Heart left ventricle (tissue), 16 donors: ENCODE measurements at places on chromosomes 2 and 18.
A peak's percentile ranks its signal among the peaks of the same experiment; 100 is the strongest.

DNA sequence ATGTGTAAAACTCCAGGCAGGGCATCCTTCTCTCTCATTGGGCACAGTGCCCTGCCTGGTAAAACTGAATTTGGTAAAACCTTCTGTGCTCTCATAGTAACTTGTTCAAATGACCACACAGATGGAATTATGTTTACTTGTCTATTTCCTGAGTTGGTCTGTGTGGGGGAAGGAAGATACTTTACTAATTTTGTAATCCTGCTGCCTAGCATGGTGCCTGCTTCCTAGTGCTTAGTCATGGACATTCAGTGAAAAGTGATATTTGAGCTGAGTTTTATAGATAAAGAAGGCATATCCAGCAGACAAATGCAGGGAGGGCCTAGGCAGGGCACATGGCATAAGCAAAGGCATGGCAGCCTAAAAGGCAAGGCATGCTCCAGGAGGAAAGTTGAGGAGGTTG lies 199.4 kb downstream of the FSHR start:
- H3K4me3 ChIP-seq = no peak overlapping the region
- DNase-seq = no peak
- H3K27me3 ChIP-seq = no peaks in the 10 kb centered on the region
- H3K4me1 ChIP-seq = peaks cover 5% of the 10 kb centered on the region

DNA sequence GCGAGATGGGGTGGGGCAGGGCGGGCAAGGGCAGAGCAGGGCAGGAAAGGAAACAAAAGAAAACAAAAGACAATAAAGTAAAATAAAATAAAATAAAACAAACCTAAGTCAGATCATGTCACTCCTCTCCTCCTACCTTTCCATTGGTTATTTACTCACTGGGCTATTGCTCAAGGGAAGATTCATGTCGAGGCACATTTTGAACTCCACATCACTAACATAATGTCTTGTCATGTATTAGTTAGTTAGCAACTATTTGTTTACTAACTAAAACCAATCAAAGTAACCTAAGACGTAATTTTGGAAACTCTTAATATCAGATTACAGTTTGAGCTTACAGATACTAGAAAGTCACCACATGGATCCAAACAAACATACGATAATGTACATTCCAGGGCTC lies 2.2 kb downstream of the C1D start:
- no peak overlapping the region for H3K27ac ChIP-seq
- DNase-seq = no peak
- H3K4me1 ChIP-seq = peaks cover 11% of the 10 kb centered on the region
- no peaks in the 10 kb centered on the region for H3K36me3 ChIP-seq
- no peaks in the 10 kb centered on the region for H3K27me3 ChIP-seq

DNA sequence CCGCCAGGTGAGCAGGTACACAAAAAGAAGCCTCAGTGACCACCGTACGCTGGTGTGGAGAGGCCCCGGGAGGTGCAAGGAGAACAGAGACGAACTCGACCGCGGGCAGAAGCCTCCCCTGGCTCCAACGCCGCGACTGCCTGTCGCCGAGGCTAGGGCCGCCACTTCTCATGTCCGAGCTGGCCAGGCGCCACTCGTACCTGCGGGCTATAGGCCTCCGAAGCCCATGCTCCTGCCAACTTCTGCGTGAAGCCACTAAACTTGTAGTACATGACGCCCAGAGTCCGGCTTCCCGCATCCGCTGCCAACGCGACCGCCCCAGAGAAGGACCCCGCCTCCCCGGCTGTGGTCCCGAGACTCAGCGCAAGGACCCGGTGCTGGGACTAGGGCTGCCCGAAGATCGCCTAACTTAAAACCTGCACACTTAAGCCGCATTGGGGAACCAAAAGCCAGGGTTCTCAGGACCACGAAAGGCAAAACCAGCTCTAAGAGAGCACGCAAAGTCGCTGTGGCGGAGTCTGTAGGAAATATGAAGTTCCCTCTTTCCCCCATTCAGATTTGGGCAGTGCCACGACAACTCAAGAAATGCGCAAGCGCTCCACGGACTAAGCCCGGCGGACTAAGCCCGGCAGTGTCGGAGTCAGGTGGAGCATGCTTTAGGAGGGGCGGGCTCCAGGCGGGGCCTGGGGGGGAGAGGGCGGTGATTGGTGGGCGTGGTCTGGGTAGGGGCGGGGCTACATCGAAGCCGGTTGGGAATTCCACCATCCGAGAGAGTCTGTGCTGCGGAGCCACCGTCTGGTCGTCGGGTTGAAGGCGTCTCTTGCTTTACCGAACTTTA lies at the start of gene COX7A2L:
COX7A2L (minus strand) TSS at position 328 of the 838 bp plus-strand sequence; CDS start at position 272, 56 bp downstream.
- H3K36me3 ChIP-seq = peaks cover 4% of the 10 kb centered on the region
- H3K4me1 ChIP-seq = peaks cover 35% of the 10 kb centered on the region
- H3K27me3 ChIP-seq = no peaks in the 10 kb centered on the region
- peak within 1 kb of the TSS; percentile 91 for H3K27ac ChIP-seq
- peak; percentile 98 for DNase-seq

DNA sequence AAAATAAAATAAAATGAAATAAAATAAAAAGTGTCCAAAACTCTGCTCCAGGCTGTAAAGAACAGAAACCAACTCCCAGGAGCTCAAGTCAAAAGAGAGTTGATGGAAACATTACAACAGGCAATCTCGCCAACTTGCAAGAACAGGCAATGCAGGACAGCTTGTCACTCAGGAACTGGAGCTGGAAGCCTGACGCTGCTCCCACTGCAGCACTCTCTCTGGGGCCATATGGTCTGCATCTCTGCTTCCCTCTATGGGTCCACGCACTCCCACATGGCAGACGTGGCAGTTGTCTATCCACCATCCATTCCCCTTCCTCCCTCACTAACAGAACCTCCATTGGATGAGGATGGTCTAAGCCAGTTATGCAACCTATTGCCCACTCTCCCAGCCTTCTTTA lies 23.3 kb upstream of the ARPC2 start:
- no peak overlapping the region for H3K4me3 ChIP-seq
- no peak for DNase-seq
- H3K27ac ChIP-seq = no peak overlapping the region
- no peaks in the 10 kb centered on the region for H3K36me3 ChIP-seq
- no peaks in the 10 kb centered on the region for H3K27me3 ChIP-seq

- DNase-seq = no peak
- H3K4me1 ChIP-seq = peaks cover 9% of the 10 kb centered on the region
- H3K36me3 ChIP-seq = peaks cover 3% of the 10 kb centered on the region
- no peak overlapping the region for H3K27ac ChIP-seq
- no peak overlapping the region for H3K4me3 ChIP-seq
Measured at GRCh38 chr18:24188120-24188519, 49.3 kb downstream of the CABYR start.

DNA sequence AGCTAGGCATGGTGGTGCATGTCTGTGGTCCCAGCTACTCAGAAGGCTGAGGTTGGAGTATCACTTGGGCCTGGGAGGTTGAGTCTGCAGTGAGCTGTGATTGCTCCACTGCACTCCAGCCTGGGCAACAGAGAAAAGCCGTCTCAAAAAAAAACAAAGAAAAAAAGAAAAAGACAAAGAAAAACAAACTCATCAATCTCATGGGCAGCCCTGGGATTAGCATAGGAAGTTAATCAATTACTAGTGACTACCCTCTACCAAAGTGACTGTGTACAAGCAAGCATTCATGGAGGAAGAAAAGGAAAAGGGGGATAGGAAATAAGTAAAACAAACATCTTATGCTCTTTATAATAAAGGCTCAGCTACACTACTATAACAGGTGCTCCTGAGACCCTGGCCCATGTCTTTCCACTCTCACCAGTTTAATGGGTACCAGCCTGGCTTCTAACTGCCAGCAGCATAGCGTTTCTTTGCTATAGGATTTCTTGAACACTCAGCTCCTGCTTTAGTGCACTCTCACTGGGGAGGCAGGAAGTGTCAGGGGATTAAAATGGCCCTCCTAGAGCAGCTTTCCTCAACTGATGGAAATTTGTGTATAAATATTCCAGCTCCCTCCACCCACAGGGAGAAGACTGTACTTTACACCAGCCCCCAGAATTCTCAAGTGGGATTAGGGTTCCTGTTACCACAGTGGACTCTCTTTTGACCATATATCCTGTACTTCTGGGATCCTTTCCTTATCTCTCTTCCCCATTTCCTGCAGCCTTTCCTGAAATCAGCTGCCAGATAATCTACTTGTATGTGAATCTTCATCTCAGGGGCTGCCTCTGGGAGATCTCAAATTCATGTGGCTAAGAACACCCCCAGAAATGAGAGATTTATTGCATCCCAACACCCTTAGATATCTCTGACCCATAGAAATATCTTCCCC lies 91.3 kb upstream of the GLS start:
- H3K27ac ChIP-seq = peak overlapping the region; percentile 24
- H3K27me3 ChIP-seq = no peaks in the 10 kb centered on the region
- DNase-seq = no peak
- H3K4me3 ChIP-seq = no peak overlapping the region
- no peaks in the 10 kb centered on the region for H3K36me3 ChIP-seq
- peaks cover 11% of the 10 kb centered on the region for H3K4me1 ChIP-seq

DNA sequence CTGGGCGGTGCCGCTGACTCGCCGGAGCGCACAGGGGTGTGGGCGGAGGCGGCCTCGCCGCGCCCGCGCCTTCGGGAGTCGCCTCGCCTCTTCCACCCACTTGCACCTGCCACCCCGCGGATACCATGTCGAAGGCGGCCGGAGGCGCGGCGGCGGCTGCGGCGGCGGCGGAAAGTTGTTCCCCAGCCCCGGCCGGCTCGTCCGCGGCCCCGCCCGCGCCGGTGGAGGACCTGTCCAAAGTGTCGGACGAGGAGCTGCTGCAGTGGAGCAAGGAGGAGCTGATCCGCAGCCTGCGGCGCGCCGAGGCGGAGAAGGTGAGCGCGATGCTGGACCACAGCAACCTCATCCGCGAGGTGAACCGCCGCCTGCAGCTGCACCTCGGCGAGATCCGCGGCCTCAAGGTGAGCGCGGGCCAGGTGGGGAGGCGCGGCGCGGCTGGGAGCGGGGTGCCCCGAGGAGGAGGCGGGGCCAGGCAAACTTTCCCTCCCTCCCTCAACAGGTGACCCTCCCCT lies 766 bp downstream of the CCDC85A start:
- H3K27ac ChIP-seq = peak overlapping the region; percentile 71
- no peaks in the 10 kb centered on the region for H3K36me3 ChIP-seq
- no peaks in the 10 kb centered on the region for H3K4me1 ChIP-seq
- peaks cover 33% of the 10 kb centered on the region for H3K27me3 ChIP-seq
- DNase-seq = peak; percentile 60
- H3K4me3 ChIP-seq = peak overlapping the region; percentile 72

DNA sequence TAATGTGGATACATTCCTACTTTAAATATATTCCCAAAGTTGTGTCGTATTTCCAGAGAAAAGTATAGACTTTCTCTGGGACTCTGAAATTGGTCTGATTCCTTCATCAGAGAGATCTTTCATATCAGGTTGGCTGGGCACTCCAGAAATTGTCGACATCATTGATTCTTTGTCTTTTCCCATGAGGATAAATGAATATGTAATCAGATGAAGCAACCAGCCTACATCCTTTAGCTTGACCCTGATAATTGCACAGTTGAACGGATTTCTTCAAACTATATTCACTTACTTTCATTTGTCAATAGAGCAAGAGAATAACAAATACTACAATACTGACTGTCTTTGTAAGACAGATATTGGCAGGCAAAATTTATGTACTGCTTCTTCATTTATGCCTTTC lies 680.2 kb upstream of the LRRTM4 start:
- no peaks in the 10 kb centered on the region for H3K4me1 ChIP-seq
- H3K4me3 ChIP-seq = no peak overlapping the region
- H3K27me3 ChIP-seq = no peaks in the 10 kb centered on the region
- no peak overlapping the region for H3K27ac ChIP-seq
- no peak for DNase-seq
- no peaks in the 10 kb centered on the region for H3K36me3 ChIP-seq

DNA sequence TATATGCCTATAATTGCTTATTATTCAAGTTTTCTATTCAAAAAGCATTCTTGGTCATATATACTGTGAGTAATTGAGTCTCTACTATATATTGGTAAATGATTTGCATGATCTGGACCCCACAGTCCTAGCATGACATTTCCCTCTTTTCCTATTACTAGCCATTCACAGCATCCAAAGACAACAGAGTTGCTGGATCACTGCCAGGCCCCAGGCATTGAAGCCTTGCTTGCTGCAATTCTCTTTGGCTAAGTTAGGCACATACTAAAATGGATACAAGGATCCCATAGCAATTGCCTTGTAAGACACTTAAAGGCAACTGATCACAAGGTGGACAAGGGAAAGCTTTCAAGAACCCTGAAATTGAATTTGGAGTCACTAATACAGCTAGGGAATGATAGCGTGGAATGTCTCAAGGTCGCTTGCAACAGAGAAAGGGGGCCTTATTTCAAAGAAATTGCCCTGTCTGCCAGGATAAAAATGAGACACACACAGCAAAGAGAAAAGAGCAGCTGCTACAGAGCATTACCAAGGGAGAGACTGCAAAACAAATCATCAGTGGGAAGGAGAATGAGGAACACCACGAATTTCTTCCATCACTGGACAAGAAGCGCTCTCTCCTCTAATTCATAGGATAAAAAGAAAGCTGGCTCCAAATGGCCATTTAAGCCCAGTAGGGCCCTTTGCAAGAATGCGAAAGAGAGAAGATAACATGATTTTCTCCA lies 77.1 kb upstream of the EPHA4 start:
- H3K27ac ChIP-seq = no peak overlapping the region
- H3K36me3 ChIP-seq = no peaks in the 10 kb centered on the region
- no peaks in the 10 kb centered on the region for H3K27me3 ChIP-seq

DNA sequence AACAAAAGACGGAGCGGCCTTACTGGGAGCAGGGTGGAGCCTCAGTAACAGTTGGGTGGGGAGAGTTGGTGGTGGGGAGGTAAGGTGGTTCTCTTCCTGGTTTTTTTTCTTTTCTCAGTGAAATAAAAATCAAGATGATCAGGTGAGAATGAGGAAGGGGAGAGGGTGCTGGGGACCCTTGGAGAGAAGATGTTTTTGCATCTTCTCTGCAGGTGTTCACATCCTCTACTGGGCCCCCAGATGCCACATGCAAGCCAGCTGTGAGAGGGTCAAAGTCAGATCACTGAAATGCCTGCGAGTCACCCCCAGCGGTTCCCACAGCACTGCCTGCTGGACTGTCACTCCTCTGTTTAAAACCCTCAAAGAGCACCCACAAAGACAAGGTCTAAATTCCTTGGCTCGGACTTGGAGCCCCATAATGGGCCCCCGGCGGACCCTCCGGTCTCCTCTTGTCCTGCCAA lies 69.8 kb upstream of the FHL2 start:
- no peaks in the 10 kb centered on the region for H3K4me1 ChIP-seq
- H3K36me3 ChIP-seq = no peaks in the 10 kb centered on the region
- no peaks in the 10 kb centered on the region for H3K27me3 ChIP-seq
- no peak overlapping the region for H3K27ac ChIP-seq
- H3K4me3 ChIP-seq = no peak overlapping the region

- H3K27ac ChIP-seq = peak overlapping the region; percentile 47
- peaks cover 23% of the 10 kb centered on the region for H3K4me1 ChIP-seq
- peak; percentile 84 for DNase-seq
- H3K36me3 ChIP-seq = peaks cover 10% of the 10 kb centered on the region
- H3K27me3 ChIP-seq = no peaks in the 10 kb centered on the region
Measured at GRCh38 chr18:79405781-79406575, 10.2 kb downstream of the NFATC1 start.

DNA sequence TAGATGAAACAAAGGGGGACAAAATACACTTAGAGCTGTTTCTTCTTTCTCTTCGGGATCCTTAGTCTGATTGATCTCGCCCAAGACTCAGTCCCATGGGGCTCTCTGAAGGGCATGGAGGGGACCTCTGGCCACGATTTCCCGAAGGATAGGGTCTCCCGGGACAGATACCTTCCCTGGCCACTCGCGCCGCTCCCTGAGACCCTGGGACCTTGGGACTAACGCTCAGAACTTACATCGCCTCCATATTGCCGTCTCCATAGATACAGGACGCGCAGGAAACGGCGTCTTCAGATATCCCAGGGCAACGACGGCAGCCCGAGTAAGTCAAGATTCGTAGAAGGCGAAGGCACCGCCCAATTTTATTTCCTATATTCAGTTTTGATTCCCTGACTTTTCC lies at the start of gene CFAP65:
CFAP65 (minus strand) TSS at position 265 of the 400 bp plus-strand sequence. CDS start 2,468 bp downstream, outside the sequence.
- no peaks in the 10 kb centered on the region for H3K4me1 ChIP-seq
- no peaks in the 10 kb centered on the region for H3K36me3 ChIP-seq
- no peak within 1 kb of the TSS for H3K27ac ChIP-seq
- H3K4me3 ChIP-seq = peak within 1 kb of the TSS; percentile 9
